Brain microvascular endothelial cell (primary cell): ENCODE measurements at places on chromosomes 1 and 21.

GRCh38 chr1:201331166-201331565, 46.3 kb downstream of the TNNT2 start:
- no peak for DNase-seq

- DNase-seq: no peak
Observed at GRCh38 chr1:17805869-17806684, 50.9 kb downstream of the ACTL8 start.

- DNase-seq: no peak
Observed at GRCh38 chr1:2411801-2412394, 466 bp downstream of the PEX10 start.

DNA sequence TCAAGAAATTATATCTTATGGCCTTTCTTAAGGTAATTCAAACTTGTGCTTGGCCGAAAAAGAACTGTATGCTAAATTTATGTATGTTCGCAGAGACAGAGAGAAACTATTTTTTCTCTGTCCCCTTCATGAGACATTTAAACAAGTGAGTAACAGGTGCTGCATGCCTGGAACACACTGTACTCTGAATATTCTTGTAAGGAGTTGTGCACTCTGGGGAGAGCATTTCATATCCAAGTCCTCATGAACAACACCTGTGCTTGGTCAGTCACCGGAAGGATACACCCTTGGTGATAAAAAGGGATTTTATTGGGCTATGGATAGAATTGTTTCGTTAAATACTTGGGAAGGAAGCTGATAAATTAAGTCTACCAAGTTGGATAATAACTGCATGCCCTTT, 220.8 kb upstream of the NRIP1 start:
- no peak for DNase-seq

DNA sequence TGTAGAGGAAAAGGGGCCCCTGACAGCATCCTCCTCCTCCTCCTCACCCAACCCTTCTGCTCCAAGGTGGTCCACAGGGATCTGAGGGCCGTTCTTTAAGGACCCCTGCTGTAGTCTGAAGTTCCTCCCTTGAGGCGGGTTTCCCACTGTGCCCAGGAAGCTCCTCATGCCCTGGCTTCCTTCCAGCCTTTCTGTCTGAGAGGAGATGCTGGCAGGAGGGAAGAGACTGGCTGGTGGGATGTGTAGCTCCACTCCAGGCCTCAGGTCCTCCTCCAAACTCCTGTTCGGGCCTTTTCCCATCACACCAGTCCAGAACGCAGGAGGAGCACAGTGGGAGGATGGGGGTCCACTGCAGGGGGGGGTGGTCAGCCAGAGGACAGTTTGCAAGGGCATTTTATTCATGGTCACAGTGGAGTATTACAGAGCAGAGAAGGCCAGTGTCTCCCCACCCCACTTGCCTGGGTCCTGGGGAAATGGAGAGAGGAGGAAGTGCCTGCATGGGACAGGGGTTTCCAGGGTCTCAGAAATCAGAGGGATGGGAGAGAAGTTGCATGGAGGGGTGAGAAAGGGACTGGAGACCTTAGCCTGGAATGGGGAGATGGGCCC, 7.8 kb downstream of the ETV3L start:
- no peak for DNase-seq

GRCh38 chr1:30679201-30679975, 44.0 kb downstream of the MATN1 start:
- DNase-seq: no peak

- no peak for DNase-seq
Observed at GRCh38 chr1:27526569-27527222, 36.7 kb upstream of the WASF2 start.

- DNase-seq: no peak
Observed at GRCh38 chr1:200862713-200863415, 9.9 kb upstream of the GPR25 start.

DNA sequence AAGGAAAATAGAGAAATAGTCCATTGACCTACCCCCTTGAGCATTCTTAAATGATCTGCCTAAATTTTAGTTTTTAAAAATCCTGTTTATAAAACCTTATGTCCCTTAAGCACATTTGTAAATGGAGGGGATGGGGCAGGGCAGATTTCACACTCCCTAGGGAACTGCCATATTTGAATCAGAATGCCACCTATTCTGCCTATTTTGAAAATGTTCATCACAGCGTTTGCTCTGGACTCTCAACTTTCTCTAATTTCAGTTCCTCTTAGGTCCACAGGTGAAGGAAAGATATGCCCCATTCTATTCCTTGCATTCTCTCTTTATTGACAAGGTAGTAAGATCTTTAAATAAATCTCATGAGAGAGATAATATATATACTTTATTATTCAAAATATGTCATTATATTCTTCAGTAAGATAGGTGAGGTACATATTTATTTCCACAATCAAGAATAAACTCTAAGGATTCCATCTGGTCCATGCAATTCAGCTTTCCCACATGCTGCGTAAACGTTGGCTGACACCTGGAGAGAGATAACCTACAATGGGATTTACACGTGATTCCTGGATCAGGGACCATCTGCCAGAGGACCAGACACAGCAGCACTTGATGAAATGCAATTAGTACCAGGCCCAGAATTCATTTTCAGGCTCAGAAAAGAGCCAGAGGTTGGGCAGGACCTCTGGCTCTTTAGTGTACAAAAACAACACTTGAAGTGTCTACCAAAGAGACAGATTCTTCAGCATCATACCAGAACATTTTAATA, 1.2 kb upstream of the LPGAT1 start:
- DNase-seq: no peak

- DNase-seq: no peak
Observed at GRCh38 chr1:36769886-36770830, 264.2 kb downstream of the GRIK3 start.

DNA sequence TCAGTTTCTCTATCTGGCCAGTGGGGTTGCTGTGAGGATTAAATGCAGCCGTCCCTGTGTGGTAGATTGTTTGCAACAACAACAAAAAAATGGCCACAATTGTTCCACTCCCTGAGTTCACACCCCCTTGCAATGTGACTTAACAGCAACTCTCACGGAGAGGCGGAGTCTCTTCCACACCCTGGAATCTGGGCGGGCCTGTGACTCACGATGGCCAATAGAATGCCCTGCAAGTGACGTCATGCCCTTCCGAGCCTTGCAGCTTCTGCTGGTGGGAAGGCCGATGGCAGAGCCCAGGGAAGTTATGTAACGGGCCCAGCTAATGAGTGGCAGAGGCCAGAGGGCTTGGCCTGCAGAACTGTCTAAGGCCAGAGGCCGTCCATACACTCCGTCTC, 87.9 kb downstream of the RIPK4 start:
- DNase-seq: peak; percentile 95

GRCh38 chr1:87318056-87318650, 10.5 kb upstream of the LMO4 start:
- no peak for DNase-seq

GRCh38 chr1:64136752-64137411, 66.5 kb upstream of the UBE2U start:
- peak; percentile 95 for DNase-seq

GRCh38 chr1:41650028-41650880, 165.8 kb upstream of the EDN2 start:
- DNase-seq: peak; percentile 28

- DNase-seq: no peak
Observed at GRCh38 chr1:225471109-225471452, 43.2 kb upstream of the LBR start.

GRCh38 chr1:42735477-42736105, 4.4 kb downstream of the CLDN19 start:
- DNase-seq: no peak

DNA sequence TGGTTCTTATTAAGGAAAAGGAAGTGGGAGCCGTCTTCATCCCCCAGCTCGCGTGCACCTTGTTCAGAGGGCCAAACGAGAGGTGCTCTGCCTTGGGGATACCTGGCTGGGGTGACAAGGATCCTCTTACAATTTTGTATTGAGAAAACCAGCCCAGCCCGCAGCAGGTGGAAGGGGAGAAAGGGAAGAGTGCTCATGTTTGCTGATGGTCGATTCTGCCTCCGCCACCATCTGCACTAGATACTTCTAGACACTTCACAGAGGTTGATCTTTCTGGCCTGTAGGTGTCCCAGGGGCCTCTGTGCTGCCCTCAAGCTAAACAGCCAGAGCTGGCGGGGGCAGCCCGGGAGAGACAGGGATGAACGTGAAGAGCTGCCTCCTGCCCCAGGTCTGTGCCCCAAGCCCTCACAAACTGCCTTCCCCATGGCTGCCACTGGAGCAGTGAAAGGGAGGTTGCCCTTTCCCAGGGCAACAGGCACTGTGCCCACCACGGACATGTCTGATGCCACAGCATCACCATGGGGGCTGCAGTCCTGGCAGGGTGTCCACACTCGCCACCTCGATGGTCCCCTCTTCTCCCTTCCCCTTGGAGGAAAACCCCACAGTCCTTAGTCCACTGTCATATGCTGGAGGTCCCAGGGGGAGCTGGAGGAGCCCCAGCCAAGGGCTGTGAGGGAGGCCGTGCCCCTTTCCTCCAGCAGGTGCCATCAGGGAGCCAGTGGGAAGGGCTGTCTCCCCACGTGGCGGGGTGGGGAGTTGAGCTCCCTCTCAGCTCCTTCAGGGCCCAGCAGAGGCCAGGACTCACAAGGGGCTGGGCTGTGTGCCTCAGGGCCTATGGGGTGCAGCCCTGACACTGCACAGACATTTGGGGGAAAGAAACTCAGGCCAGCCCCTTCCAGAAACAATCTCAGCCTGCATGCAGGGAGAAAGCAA, 8.1 kb downstream of the ADPRS start:
- DNase-seq: no peak

GRCh38 chr1:160612613-160613218, 33.4 kb upstream of the CD84 start:
- no peak for DNase-seq

- no peak for DNase-seq
Observed at GRCh38 chr21:45169001-45169400, 94.6 kb downstream of the ADARB1 start.

GRCh38 chr1:56472860-56473259, 106.5 kb downstream of the PLPP3 start:
- DNase-seq: no peak

GRCh38 chr1:17826165-17826488, 71.0 kb downstream of the ACTL8 start:
- peak; percentile 5 for DNase-seq

DNA sequence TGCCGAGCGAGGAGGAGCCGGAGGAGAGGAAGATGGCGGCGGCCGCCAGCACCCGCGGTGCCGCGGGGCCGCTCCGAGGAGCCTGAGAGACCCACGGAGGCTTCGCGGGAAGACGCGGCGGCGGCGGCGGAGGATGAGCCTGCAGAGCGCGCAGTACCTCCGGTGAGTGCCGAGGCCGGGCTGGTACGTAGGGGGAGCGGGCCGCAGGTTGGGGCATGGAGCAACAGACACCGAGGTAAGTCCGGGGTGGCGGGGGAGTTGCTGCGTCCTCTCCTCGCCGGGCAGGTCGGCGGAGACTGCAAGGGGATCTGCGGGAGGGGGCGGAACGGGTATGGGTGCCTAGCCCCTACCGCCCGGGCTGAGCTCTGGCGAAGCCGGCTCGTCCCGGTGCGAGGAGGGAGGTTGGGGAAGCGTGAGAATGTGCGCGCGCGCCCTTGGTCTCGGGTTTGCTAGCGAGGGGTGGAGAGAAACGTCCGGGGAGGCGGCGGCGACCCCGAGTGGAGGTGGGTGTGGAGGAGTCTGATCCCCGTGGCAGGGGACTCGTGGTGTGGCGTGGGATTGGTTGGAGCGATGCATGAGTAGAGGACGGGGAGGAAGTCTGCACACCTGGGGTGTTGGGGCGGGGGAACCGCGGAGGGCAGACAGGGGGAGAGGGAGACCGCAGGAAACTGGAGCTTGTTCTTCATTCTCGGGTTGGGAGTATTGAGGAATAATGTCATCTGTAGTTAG, at the start of gene SMG7:
SMG7 (plus strand) TSS at position 12 of the 729 bp plus-strand sequence; CDS start at position 134, 122 bp downstream.
- DNase-seq: no peak
